WTC11 (cell line): ENCODE measurements at places on chromosomes 12 and 14.
A peak's percentile ranks its signal among the peaks of the same experiment; 100 is the strongest.

- H3K27me3 ChIP-seq, result no peaks in the 10 kb centered on the region
- peak; percentile 65 for DNase-seq
- H3K36me3 ChIP-seq, result peaks cover 4% of the 10 kb centered on the region; the same call in 1 of the 2 replicates
- peak overlapping the region; percentile 76 for H3K27ac ChIP-seq
- H3K4me3 ChIP-seq, result no peak overlapping the region
- H3K4me1 ChIP-seq, result peaks cover 35% of the 10 kb centered on the region
Observed at GRCh38 chr12:64318605-64319004, 72.0 kb downstream of the C12orf56 start.

DNA sequence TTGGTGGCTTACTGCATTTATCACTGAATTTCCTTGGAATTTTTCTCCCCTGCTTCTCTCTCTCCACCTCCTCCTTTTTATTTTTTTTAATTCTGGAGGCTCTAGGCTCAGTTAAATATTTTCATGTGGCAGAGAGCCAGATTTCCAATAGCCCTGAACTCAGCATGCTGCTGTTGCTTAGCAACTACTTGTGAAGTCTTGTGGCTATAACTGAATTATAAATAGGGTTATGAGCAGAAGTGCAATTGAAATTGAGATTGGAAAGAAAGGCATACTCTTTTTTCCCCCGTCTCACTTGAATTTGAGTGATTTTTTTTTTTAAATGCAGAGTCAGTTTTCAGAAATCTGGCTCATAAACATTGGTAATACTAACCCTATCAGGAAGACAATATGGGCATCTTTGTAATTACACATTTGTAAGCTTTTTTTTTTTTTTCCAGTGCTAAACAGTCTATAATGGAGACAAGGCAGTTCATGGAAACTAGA, 38.3 kb downstream of the ATF7IP start:
- no peaks in the 10 kb centered on the region for H3K27me3 ChIP-seq
- 0 out of 2 replicates have a peak overlapping the region, but pooled peaks have one; percentile 74 for H3K27ac ChIP-seq
- peaks cover 58% of the 10 kb centered on the region for H3K4me1 ChIP-seq
- no peak for DNase-seq
- no peak overlapping the region for H3K4me3 ChIP-seq
- H3K36me3 ChIP-seq, result no peaks in the 10 kb centered on the region

GRCh38 chr12:99611599-99611998, 36.0 kb upstream of the GARIN6 start:
- no peak overlapping the region for H3K27ac ChIP-seq
- H3K27me3 ChIP-seq, result peaks cover 24% of the 10 kb centered on the region
- no peak overlapping the region for H3K4me3 ChIP-seq
- H3K36me3 ChIP-seq, result no peaks in the 10 kb centered on the region

- no peaks in the 10 kb centered on the region for H3K27me3 ChIP-seq
- no peaks in the 10 kb centered on the region for H3K36me3 ChIP-seq
- no peak overlapping the region for H3K27ac ChIP-seq
- peaks cover 8% of the 10 kb centered on the region for H3K4me1 ChIP-seq
- no peak overlapping the region for H3K4me3 ChIP-seq
- no peak for DNase-seq
Observed at GRCh38 chr12:10668526-10668925, 5.3 kb downstream of the STYK1 start.

DNA sequence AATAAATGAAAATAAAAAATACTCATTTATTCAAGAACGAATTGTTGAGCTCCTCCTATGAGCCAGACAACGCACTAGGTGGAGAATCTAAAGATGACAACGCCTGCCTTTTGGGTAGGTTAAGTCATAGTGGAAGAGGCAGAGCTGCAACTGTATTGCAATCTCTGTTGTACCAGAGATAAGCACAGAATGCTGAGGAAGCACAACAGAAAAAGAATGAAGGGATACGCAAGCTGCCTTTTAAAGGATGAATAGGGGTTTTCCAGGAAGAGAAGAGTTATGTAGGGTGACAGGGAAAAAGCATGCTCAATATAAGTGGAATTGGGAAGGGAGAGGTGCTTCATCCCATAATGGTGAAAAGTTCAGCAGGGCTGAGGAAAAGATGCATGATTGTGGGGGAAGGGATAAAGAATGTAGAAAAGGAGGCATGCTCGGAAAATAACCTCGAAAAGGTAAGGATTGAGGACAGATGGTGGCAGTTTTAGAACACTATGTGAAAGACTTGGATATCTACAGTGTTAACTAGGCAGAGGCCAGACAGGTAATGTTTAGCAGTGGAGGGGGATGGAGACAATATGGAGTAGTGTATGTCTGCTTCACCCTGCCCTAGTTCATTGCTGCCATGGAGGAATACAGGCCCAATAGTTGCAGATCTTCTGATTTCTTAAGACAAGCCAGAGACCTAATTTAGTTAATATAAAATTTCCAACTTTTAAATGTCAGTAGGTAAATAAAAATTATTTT, 63.9 kb upstream of the DUSP6 start:
- H3K27ac ChIP-seq, result peak overlapping the region; percentile 12; the same call in 1 of the 2 replicates
- no peak overlapping the region for H3K4me3 ChIP-seq
- H3K4me1 ChIP-seq, result peaks cover 44% of the 10 kb centered on the region
- H3K36me3 ChIP-seq, result no peaks in the 10 kb centered on the region; the same call in 1 of the 2 replicates
- no peak for DNase-seq

- H3K4me3 ChIP-seq, result no peak overlapping the region
- H3K36me3 ChIP-seq, result no peaks in the 10 kb centered on the region
- no peaks in the 10 kb centered on the region for H3K27me3 ChIP-seq
- peak overlapping the region; percentile 12; the same call in 1 of the 2 replicates for H3K27ac ChIP-seq
Observed at GRCh38 chr12:92073094-92073493, 72.6 kb downstream of the BTG1 start.

- H3K36me3 ChIP-seq, result peaks cover 74% of the 10 kb centered on the region
- no peaks in the 10 kb centered on the region for H3K27me3 ChIP-seq
- no peaks in the 10 kb centered on the region for H3K4me1 ChIP-seq
- no peak overlapping the region for H3K27ac ChIP-seq
Observed at GRCh38 chr14:91286530-91286937, 42.0 kb upstream of the GPR68 start.
